ENCODE measurements at places on chromosomes 2 and 18.

DNA sequence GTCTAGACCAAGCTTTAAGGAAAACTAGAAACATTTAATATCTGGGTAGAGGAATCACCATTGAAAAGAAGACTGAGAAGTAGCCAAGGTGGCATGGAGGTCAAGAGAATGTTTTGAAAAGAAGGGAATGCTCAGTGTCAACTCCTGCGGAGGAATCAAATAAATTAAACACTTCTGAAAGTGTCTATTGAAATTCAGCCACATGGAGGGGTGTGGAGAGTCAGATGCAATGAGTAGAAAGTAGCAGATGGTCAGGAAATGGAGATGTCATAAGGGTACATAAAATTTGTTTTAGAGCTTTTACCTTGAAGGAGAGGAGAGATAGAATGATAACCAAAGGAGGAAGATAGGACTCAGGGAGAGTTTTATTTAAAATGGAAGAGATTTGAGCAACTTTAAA lies 35.1 kb downstream of the NLRC4 start:
- no peak for DNase-seq

DNA sequence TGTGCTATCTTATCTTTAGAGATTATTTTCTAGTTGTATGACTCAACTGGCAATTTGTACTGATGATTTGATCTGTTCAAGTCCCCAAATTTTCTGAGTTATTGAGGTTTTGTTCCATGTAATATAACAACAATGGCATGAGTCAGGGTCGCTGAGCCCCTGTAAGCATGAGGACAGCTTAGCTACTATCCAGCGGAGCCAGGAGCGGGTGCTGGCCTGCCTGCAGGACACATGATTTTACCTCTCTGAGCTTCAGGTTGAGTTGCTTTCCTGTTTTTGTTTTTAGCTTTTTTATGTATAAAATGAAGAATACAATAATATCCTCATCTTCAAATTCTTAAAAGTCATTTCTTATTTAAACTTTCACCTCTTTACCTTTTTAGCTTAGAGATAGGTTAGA lies 561.1 kb downstream of the CNTNAP5 start:
- no peak for DNase-seq

DNA sequence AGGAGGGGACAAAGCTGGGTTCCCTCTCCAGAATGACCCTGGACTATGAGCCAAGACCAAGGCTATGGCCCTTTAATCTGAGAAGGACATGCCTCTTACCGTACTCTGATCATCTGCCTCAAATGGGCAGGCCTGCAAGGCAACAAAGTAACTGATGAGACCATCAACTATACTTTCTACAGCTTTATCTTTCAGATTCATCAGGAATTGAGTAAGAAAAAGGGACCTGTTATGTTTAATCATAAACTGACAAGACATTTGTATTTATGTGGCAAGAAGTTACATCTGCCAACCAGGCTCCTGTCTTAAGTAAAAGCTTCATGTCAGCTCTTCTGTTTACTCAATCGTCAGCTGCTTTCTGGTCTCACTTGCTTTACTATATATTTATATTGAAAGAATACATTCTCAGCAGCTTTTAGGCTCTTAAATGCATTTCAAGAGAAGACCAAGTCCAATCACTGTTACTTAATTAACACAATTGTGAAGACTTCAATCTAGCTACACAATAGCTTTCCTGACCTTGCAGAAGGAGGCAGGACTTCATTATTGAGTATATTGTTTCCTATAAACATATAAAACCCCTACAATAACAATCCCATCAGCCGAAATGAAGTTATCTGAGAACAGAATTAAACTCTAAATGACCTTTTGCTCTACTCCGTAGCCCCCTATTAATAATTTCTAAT lies 163.8 kb downstream of the ETAA1 start:
- DNase-seq, result no peak

DNA sequence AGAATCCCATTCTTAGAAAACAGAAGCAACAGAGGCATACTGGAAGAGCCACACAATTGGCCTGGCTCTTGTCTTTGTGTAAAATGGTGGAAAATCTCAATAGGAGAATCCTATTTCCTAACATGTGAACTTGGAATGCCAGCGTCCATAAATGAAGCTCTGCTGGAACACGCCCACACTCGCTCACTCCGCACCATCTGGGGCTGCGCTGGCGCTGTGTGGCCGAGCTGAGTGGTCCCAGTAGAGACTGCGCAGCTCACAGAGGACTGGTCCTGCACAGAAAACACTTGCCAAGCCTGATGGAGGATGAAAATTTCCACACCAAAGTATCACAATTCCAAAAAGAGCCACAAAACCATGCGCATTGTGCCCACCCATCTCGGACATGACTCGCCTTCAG lies 56.2 kb downstream of the PXDN start:
- DNase-seq, result no peak

DNA sequence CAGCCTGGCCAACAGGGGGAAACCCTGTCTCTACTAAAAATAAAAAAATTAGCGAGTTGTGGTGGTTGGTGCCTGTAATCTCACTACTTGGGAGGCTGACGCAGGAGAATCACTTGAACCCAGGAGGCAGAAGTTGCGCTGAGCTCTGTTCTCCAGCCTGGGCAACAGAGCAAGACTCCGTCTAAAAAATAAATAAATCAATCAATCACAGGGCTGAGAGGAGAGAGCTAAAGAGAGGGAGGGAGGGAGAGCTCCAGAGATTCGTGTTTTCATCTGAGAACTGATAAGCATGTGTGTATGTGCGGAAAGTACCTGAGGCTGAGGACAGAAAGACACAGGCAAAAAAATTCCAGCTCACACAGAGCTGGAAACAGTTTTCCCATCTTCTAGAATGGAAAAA lies 37.2 kb upstream of the DYNC2LI1 start:
- no peak for DNase-seq

GRCh38 chr2:138058427-138058826 lies 94.2 kb downstream of the HNMT start:
- no peak for DNase-seq

DNA sequence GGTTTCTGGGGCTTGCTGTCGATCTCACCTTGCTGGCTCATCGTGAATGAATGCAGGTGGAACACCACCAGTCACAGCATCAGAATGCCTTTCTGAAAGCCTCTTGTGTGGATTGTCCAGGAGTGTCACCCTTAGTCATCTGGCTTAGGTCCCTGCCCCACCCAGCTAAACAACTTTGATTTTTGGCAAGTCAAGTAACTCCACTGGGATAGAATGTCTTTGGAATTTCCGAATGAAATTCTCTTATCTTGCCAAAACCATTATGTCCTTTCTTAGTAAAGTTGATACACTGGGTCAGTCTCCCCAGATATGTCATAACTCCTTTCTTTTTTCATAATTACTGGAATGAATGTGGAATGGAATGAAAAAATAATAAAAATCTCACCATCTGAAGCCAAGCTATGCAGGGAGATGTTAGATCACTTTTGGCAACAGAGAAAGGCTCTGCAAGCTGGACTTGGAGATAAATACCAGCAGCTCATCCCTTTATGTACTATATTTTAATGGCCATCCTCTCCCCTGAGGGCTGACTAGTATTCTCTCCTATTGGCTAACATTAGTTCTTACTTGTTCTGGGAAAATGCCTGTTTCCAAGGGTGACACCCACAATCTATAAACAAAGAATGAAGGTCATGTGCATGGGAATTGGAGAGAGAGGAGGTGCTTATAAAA lies 35.4 kb downstream of the INSIG2 start:
- no peak for DNase-seq

- no peak for DNase-seq
Measured at GRCh38 chr2:234137400-234138014, 87.0 kb downstream of the SPP2 start.

DNA sequence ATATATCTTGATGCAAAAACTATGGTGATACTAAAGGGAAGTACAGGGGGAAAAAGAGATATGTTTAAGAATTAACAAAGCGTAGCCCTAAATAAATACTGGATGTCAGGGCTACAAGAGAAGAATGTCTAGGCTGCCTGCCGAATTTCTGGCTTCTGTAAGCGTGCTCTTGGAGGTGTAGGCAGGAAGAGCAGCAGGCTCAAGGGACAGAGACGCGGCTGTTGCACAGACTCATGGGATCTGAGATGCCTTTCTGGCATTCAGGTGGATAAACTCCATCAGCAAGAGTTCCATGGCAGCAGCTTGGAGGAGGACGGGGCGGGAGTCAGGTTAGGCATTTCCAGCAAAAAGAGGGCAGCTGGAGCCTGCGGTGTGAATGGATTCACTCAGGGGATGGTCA lies 123.2 kb upstream of the TWIST2 start:
- no peak for DNase-seq

DNA sequence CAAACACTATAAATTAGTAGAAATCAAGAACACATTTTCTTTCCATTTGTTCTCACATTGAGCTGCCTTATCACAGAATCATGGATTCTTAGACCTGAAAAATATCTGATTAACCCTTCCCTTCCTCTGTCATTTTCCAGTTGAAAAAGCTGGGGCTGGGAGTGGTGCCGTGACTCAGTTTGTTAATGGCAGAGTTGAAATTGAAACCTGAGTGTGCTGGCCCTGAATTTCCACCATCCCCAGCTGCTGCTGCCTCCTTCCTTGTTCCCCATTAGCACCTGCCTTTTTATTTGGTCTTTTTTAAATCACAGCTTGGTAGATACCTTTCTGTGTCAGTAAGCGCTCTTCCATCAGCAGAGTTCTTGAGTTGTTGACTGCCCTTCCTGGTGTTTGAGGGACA lies 10.6 kb downstream of the FARP2 start:
- no peak for DNase-seq

DNA sequence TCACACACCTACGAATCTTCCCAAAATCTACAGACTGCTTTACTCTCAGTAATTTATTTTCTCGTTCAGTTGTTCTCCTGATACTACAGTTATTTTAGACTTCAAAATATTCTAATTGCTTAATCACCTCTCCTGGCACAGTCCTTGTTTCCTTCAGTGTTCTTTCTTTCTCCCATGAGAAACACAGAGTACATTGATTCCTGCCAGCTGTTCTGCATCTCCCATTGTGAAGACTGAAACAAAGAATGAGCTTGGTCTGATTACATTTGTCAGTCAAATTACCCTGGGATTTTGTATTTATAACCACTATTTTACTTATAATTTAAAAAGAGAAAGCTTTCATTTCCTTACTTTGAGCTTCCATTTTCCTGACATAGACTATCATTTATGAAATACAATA lies 63.9 kb upstream of the TANK start:
- no peak for DNase-seq

GRCh38 chr2:57809230-57809629 lies 237.4 kb upstream of the VRK2 start:
- no peak for DNase-seq

DNA sequence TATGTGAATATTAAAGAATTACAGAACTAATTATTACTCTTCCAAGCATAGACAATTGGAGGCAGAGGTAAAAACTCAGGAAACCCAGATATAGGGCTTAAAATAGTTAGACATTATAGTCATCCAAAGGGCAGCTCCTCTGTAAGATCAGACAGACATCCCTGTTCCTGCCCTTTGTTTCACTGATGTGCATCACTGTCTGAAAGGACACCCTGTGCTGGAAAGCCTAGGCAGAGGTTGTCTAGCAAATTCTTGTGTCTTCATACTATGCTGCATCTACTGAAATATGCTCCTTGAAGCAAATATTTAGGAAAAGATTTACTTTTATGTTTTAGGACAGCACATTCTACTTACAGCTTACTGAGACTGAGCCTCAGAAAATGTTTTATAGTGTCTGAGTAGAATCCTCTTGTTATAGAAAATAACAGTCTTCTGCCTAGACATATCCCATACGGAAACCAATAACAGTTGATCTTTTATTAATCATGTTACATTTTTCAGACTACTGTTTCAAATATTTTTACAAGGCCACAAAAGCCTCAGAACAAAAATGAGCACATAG lies 977.3 kb upstream of the CDH2 start:
- no peak for DNase-seq

DNA sequence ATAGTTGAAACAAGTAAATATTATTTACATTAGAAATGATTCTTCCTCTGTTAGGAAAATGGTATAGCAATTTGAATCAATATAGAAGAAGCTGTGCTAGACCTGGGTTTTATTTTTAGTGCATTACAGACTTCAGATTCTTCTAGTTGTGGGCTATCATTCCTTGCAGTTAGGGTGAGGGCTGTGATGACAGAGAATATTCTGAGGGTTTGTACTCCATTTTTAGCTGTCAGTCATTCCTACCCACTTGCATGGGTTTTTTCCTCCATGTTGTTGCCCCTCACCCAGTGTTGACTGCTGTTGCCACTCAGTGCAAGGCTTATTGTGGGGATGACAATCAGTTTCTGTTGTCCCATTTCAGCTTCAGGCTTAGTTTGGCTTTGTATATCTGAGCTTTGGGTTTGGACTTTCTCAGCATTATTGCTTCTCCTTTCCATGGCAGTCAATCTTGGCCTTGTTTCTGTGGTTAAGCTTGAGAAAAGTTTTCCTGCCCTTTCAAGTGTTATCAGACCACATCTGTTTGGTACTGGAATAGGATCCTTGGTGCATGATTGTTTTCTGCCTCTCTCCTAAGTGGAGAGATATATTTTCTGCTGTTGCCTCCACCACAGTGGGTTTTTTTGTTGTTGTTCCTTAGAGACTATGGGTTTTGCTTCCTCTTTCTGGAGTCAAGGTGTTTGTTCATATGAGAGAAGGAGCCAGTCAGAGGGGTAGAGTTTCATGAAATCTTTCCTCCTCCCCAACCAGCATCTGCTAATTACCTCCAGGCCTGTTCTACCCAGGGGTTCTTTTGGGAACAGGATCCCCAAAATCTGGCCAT lies 312.7 kb upstream of the CWC22 start:
- no peak for DNase-seq
